Activated CD8-positive, alpha-beta T cell treated with anti-CD3 and anti-CD28 coated beads for 36 hours (primary cell): ENCODE measurements at places on chromosomes 6 and 20. TPM values are rescaled to one million over a fixed set of nuclear protein-coding genes. Genes with fewer than 3 reads are reported as not detected.

DNA sequence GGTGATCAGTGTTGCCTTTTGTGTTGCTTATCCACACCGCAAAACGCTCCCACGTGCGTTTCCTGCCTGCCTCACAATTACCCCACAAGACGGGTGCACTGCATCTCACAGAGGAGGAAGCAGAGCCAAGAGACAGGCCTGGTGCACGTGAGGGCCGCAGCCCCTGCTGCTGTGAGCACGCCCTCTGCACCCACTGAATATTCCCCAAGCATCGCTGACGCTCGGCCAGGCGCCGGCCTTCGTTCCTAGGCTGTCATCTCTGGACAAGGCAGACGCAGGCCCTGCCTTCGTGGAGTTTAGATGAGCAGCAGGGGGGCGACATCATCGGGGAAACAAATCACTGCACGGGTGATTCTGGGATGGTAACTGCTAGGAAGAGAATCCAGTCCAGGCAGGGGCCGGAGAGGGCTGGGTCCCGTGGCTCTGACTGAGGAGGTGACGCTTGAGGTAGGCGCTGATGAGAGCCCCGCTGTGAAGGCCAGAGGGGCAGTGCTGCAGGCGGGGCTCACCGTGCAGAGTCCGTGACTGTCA is 162.4 kb upstream of the QKI start:
- peaks cover 8% of the 10 kb centered on the region for H3K27me3 ChIP-seq
- H3K27ac ChIP-seq: no peak overlapping the region
- no peaks in the 10 kb centered on the region for H3K4me1 ChIP-seq

- H3K27me3 ChIP-seq: peaks cover 16% of the 10 kb centered on the region
- no peaks in the 10 kb centered on the region for H3K4me1 ChIP-seq
- no peak overlapping the region for H3K27ac ChIP-seq
- no peak overlapping the region for H3K4me3 ChIP-seq
- no peaks in the 10 kb centered on the region for H3K36me3 ChIP-seq
- no peak for DNase-seq
These were observed 24.6 kb upstream of the ZNF133 start for GRCh38 chr20:18263723-18264122.

- H3K4me1 ChIP-seq: peaks cover 17% of the 10 kb centered on the region
- H3K27ac ChIP-seq: no peak overlapping the region
- H3K36me3 ChIP-seq: peaks cover 8% of the 10 kb centered on the region
- no peaks in the 10 kb centered on the region for H3K27me3 ChIP-seq
- DNase-seq: no peak
These were observed 628 bp upstream of the ERGIC3 start for GRCh38 chr20:35541118-35541782.

DNA sequence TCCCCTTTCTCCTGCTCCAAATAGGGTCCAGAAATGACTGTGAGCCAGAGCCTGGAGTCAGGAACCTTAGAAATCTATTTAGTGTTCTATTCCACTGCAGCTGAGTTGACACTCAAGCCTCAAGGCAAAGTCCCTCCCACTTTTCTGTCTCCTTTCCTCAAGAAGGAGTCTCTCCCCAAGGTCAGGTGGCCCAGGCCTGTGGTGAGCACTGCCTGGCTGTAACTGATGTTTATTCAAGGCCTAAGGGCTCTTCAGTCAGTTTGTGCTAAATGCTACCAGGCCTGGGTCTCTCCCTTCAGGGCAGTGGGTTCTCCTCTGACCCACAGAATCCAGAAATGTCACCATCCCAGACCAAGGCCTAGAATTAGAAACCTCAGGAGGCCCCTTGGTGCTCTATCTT is 1042.9 kb upstream of the EPHA7 start:
- no peaks in the 10 kb centered on the region for H3K27me3 ChIP-seq
- no peaks in the 10 kb centered on the region for H3K36me3 ChIP-seq
- H3K4me1 ChIP-seq: no peaks in the 10 kb centered on the region
- H3K27ac ChIP-seq: no peak overlapping the region
- no peak overlapping the region for H3K4me3 ChIP-seq

DNA sequence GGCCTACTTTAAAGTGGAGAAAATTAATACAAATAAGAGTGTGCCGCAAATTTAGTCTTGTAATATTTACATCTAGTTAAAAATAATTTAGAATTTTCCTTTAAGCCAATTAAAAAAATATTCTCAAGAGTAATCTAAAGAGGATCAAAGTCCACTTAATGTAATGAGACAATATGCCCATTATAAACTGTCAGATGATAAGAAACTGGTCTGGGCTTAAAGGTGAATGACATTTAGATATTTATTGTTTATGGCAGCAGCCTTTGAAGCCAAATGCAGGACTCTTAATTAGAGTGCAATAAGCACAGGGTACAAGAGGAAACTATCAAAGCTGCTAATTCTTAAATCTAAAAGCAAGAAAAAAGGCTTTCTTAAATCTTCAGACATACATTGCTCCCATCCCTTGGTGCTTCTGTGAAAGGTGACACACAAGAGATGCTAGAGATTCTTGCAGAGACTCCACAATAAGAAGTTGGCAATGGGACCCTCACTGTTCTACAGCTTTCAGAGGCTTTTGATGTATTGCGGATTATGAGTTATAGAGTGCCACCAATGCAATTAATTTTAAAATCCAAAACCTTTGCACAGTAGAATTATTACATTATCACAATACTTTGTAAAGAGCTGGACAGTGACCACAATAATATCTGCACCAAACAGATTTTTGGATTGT is 116.1 kb downstream of the MAN1A1 start:
- no peak for DNase-seq
- peaks cover 28% of the 10 kb centered on the region for H3K36me3 ChIP-seq
- no peaks in the 10 kb centered on the region for H3K27me3 ChIP-seq
- H3K4me1 ChIP-seq: peaks cover 7% of the 10 kb centered on the region

GRCh38 chr6:22350109-22350508 is 53.3 kb upstream of the PRL start:
- H3K36me3 ChIP-seq: no peaks in the 10 kb centered on the region
- H3K4me1 ChIP-seq: no peaks in the 10 kb centered on the region
- no peak for DNase-seq
- no peak overlapping the region for H3K4me3 ChIP-seq
- H3K27me3 ChIP-seq: peaks cover 3% of the 10 kb centered on the region

DNA sequence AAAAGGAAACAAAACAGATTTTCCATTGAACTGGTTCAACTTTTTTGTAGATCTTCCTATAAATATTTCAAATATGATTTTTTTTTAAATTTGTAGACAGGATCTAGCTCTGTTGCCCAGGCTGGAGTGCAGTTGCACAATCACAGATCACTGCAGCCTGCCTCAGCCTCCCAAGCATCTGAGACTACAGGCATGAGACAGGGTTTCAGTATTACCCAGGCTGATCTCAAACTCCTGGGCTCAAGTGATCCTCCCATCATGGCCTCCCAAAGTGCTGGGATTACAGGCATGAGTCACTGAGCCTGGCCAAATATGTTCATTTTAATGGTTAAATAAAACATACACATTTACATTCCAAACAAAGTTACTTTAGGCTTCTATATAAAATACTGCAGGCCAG is 33.6 kb downstream of the SAMHD1 start:
- H3K27ac ChIP-seq: no peak overlapping the region
- peaks cover 6% of the 10 kb centered on the region for H3K4me1 ChIP-seq
- DNase-seq: no peak
- no peak overlapping the region for H3K4me3 ChIP-seq
- H3K36me3 ChIP-seq: peaks cover 17% of the 10 kb centered on the region
- no peaks in the 10 kb centered on the region for H3K27me3 ChIP-seq

- no peak overlapping the region for H3K4me3 ChIP-seq
- H3K4me1 ChIP-seq: peaks cover 63% of the 10 kb centered on the region
- peaks cover 21% of the 10 kb centered on the region for H3K36me3 ChIP-seq
- no peaks in the 10 kb centered on the region for H3K27me3 ChIP-seq
These were observed 26.1 kb downstream of the CHMP4B start for GRCh38 chr20:33837096-33837830.

DNA sequence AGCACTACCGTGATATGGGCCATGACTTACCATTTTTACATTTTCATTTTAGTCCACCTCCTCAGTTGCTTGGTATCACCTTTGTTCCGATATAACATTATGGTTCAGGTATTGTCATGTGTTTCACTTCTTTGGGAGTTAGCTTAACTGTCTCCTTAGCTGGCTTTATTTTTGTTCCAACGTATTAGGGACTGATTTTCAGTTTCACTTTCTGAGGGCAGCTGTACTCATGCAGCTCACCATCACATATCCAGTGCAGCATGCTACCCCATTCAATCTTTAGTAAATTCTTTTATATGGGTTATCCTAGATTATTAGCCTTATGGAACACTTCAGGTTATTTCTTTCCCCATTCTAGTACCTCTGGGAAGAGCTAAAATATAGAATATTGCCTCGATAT is 362.2 kb upstream of the IRAK1BP1 start:
- peaks cover 1% of the 10 kb centered on the region for H3K27me3 ChIP-seq
- H3K36me3 ChIP-seq: no peaks in the 10 kb centered on the region
- H3K27ac ChIP-seq: no peak overlapping the region
- no peak for DNase-seq

The CTAGE9 gene
- total RNA-seq: not detected

The ARHGAP18 gene
- total RNA-seq: 8.2 TPM
